Kidney capillary endothelial cell (primary cell): ENCODE measurements at places on chromosomes 11 and 22.

DNA sequence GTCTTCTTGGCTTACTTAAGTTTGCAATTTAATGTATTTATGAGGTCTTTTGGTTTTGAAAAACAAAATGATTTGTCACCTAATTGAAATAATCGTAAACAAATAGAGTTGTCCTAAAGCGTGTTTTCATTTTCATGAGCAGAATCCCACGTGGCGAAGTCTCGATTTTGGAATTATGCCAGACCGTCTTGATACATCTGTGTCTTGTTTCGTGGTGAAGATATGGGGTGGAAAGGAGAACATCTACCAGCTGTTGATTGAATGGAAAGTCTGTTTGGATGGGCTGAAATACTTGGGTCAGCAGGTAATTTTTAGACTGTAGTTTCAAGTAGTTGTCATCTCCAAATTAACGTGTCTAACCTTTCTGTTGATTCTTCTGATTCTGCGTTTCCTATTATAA lies 64.7 kb downstream of the UVRAG start:
- DNase-seq, result no peak

DNA sequence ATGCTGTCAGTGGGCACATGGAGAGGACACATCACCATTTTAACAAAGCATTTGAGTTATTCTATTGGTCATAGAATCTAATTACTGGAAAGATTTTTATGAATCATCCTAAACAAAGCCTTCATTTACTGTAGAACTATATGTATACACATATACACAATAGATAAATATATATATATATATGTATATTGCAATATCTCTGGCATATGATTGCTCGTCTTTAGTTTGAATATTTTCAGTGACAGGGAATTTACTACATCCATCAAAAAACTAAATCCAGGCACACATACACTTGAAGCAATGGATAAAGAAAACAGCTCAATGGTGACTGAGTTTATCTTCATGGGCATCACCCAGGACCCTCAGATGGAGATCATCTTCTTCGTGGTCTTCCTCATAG lies at the start of gene OR5AR1:
Gene OR5AR1, plus strand, starts transcription at position 301 of the 400 bp plus-strand sequence. Its CDS starts 0 bp downstream, at position 301.
- no peak for DNase-seq

DNA sequence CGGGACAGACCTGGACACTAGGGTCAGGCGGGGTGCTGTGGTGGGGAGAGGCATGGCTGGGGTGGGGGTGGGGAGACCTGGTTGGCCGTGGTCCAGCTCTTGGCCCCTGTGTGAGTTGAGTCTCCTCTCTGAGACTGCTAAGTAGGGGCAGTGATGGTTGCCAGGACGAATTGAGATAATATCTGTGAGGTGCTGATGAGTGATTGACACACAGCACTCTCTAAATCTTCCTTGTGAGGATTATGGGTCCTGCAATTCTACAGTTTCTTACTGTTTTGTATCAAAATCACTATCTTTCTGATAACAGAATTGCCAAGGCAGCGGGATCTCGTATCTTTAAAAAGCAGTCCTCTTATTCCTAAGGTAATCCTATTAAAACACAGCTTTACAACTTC lies 3.9 kb downstream of the FADD start:
- no peak for DNase-seq

DNA sequence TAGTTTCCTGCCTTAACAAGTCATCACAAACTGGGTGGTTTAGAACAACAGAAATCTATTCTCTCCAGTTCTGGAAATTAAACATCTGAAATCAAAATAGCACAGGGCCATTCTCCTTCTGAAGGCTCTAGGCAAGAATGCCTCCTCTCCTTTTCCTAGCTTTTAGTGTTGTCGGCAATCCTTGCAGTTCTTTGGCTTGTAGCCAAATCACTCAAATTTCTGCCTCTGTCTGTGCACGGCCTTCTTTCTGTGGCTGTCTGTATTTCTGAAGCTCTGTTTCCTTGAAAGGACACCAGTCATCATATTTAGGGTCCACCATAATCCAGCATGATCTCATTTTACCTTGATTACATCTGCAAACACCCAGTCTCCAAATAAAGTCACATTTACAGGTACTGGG lies 795.5 kb downstream of the METTL15 start:
- no peak for DNase-seq

DNA sequence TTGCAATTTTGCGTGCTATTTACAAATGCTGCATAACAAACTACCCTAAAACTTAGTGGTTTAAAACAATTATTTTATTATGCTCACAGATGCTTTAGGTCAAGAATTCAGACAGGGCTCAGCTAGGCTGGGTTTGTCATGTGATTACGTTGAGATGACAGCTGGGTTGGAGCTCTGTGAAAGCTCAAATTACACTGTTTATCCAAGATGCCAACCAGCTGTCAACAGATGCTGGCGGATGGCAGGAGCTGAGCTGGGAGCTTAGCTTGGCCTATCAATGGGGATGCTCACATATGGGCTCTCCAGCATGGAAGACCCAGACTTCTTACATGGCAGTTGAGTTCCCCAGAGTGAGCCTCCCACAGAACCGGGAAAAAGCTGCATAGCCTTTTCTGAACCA lies 62.7 kb downstream of the STK33 start:
- DNase-seq, result no peak

DNA sequence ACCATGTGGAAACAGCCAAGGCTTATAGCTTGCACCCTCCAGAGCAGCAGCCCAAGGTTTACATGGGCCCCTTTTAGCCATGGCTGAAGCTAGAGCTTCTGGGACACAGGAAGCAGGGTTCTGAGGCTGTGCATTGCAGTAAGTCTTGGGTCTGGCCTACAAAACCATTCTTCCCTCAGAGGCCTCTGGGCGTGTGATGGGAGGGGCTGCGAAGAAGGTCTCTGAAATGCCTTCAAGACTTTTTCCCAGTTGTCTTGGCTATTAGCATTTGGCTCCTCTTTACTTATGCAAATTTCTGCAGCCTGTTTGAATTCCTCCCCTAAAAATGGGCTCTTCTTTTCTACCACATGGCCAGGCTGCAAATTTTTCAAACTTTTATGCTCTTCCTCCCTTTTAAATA lies 109.5 kb downstream of the BBOX1 start:
- DNase-seq, result no peak

DNA sequence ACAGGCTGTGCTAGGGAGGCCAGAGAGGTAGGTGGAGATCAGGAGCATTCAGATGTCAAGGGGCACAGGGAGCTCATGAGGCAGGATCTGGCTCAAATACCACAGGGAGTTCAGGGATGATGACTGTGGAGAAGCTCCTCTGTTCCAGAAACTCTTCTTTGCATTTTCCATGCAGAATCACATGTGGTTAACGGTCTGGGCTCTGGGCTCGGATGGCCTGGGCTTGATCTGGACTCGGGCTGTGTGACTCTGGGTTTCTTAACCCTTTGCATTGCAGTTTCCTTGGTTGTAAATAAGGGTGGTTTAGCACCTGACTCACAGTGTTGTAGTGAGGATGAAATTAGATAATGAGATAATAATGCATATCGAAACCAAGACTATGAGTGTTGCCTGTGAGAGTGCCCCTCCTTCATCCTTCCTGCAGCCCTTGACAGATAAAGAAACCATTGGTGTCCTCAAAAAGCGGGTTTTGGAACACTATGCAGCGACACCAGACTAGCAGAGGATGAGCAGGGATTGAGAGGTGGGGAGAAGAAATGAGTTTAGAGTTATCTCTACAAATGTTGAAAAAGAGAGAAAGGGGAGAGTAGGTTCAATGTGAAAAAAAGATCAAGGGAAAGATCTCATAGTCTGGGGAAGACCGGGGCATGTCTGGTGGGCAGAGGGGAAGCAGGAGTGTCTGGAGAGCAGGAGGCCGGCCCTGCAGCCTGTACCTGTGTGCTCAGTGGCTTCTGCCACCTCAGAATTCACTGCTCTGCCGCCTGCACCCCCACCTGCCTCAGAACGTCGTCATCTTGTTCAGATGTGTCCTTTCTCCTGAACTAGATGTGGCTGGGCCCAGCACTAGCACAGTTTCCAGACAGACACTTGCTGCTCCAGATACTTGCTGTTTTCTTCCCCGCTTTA lies 197.8 kb upstream of the SORL1-AS1 start:
- no peak for DNase-seq

- DNase-seq, result no peak
Measured at GRCh38 chr11:65574811-65575567, 864 bp upstream of the EHBP1L1 start.

DNA sequence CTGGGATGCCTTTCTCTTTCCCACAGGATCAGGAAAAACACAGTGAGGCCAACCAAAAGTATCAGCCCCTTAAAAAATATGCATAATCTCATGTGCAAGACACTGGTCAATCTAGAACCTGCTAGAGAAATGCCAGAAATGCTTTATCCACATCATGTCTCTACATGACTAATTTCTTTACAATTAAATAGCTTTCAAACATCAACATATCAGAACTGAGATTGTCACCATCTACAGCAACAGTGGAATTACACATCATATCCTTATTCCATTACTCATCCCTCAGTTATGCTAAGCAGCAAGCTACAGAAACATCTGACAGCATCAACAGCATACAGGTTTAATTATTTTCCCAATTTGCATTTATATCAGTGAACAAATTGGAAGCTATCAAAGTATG lies 78.8 kb downstream of the DDIAS start:
- peak; percentile 95 for DNase-seq

GRCh38 chr11:64844330-64845128 lies at the start of gene CDC42BPG:
Gene CDC42BPG (minus strand): TSS chr11:64844653. CDS start chr11:64844569, 84 bp downstream.
- peak; percentile 58 for DNase-seq

DNA sequence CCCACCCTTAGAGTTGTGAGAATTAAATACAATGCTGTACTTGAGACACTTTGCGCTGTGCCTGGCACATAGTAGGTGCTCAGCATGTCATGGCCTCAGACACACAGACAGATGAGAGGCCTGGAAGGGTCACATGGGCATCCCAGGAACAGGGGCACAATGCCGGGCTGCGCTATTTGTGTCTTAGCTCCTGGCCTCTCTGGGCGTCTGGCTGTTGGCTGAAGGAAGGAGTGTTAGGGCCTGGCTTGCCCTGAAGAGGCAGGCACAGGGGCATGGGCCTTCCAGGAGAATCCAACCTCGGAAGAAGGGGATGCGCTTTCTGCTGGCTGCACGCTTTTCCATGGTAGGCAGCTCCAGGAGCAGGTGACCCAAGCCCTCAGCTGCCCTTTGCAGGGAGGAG lies 41.4 kb downstream of the ST14 start:
- DNase-seq, result no peak

GRCh38 chr11:114482114-114482513 lies 42.8 kb downstream of the REXO2 start:
- DNase-seq, result no peak

DNA sequence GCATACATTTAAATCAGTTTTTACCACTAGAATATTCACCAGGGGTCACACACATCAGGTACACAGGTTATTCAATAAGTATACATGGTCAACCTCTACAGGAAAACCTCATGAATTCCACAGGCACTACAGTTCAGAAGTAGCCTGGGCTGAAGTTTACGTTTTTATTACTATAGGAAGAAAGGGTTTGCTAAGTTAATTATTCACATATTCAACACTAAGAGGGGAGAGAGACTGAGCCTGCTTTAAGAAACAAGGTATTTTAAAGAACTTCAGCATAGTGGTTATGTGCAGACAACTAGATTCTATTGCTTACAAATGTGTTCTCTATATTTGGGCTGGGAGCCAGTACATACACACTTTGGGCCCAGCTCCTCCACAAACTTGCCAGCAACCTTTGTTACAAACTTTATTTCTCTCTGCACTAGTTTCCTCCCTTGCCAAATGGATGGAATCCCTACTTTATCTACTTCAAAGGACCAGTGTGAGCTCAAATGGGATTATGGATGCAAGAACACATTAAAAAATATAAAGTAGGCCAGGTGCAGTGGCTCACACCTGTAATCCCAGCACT lies 31.9 kb downstream of the IL18BP start:
- DNase-seq, result no peak

DNA sequence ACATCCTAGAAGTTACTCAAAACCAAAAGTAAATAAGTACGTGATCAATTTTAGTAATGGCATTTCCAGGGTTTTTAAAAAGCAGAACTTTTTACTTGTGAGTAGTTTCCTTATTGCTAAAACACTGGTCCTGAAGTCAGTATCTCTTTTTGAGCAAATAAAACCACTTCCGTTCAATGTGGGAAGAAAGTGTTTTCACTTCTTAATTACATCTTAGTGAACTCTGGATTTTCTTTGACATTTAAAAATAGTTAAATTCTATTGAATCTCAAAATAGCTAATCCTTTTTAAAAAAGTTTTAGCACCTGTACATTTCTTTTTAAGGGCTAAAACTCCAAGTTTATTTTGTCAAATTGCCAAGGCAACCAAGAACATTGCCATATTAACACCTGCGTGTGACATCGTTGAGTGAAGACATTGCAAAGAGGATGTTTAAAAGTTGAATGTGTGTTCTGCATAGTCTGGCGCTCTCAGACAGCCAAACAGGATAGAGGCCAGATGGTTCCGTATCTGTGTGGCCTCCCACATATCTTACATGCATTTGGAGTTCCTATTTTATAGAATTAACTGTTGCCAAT lies 17.2 kb upstream of the OR5B21 start:
- DNase-seq, result no peak

- no peak for DNase-seq
Measured at GRCh38 chr11:113634940-113635575, 71.0 kb downstream of the TMPRSS5 start.

DNA sequence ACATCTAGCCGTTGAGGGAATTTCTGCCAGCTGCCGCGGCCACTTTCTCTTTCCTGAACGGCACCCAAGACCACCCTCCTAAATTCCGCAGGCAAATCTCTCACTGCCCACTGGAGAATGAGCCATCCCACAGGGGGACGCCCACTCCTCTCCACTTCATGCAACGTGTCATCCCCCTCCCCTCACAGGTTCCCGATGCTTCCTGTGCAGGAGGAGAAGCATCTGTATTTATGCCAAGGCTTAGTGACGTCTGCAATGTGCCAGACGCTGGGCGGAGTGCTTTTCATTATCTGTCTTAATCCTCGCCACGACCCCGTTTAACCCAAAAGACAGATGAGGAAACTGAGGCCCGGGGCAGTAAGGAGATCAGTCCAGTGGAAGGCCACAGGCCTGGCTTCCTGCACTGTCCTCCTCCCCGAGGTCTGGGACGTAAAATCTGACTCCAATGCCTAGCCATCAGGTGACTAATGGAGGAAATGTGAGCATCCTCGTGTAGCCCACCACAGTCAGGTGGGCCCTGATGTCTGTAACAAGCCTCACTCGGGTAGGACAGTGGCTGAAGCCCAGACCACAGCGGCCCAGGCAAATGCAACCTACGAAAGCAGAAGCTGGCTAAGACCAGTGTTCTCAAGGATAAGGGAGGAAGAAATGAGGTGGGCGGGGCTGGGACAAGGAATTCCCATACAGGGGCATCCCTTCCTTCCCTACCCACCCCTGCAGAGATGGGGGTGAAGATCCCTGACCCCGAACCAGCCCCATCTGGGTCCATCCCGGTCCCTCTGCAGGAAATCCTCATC lies 23.1 kb downstream of the MN1 start:
- no peak for DNase-seq

DNA sequence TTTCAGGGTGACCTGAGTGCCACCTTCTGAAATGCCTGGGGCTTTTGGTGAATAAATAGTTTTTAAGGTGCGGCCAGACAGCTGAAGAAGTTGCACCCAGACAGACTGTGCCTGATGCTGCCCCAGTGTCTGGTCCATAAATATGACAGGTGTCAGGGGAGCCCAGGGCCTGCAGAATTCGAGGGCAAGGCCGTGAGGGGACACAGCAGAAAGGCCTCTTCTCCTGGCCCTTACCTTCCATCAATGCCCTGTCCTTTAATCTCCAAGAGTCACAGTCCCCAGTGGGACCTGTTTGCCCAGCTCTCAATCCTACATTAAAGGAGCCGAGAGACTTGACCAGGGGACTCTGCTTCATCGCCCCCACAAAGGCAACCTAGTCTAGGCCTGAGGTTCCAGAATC lies 45.7 kb downstream of the NAT10 start:
- no peak for DNase-seq

GRCh38 chr11:74870485-74870884 lies 78.4 kb downstream of the XRRA1 start:
- peak; percentile 23 for DNase-seq

GRCh38 chr11:117501237-117501898 lies 173.7 kb downstream of the CEP164 start:
- no peak for DNase-seq
